Stimulated activated CD8-positive, alpha-beta memory T cell treated with anti-CD3 and anti-CD28 coated beads, Interleukin-7, amount 100 ng/mL, for 1 hour (primary cell): ENCODE measurements at places on chromosomes 12 and 14.

DNA sequence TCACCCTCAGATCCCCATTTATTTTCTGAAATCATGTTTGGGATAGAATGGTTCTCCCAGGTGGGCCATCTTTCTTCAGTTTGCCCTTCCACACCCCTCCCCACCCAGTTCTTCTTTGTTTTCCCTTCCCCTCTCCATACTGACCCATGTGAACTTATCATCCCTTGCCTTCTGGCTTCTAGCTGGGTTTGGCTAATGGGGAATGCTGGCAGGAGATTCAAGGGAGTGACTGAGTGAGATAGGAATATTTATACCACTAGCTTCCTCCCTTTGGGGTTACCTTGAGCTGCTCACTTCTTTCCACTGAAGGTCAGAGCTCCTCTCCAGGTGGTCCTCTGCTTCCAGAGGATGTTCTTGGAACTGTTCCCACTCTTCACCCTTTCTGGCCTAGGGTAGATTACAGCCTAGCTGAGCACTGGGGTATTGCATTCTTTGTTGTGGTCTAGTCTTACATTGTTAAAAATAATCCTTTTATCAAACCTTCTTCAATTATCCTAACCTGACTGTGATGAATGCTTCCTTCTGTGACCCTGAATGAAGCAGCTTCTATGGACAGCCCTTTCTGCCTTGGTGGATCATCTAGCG lies 88.3 kb upstream of the ATP2B1 start:
- no peak for DNase-seq

- DNase-seq: no peak
These were observed 27.8 kb downstream of the PELI2 start for GRCh38 chr14:56145965-56146364.

GRCh38 chr14:64438181-64438841 lies 27.0 kb upstream of the AKAP5 start:
- no peak for DNase-seq

- no peak for DNase-seq
These were observed 24.4 kb downstream of the DENND5B start for GRCh38 chr12:31566547-31566946.

GRCh38 chr12:112627851-112628250 lies 163.7 kb upstream of the RPH3A start:
- no peak for DNase-seq

DNA sequence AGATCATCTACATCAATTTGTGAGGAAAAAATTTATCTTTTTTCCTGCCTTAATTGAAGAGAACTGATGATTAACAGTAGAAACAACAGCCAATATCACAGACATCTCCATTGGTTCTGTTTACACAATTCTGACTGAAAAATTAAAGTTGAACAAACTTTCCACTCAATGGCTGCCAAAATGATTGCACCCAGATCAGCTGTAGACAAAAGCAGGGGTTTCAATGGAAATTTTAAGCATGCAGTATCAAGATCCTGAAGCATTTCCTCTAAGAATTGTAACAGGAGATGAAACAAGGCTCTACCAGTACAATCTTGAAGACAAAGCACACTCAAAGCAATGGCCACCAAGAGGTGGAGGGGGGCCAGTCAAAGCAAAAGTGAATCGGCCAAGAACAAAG lies 231.6 kb upstream of the KRR1 start:
- no peak for DNase-seq
